ENCODE measurements at places on chromosomes 13 and 19.

- DNase-seq, result no peak
Observed at GRCh38 chr13:32600890-32601289, 14.6 kb downstream of the PDS5B start.

- no peak for DNase-seq
Observed at GRCh38 chr19:7947939-7948338, 4.5 kb upstream of the TIMM44 start.

- DNase-seq, result no peak
Observed at GRCh38 chr19:12623361-12624031, 12.8 kb downstream of the ZNF791 start.

- no peak for DNase-seq
Observed at GRCh38 chr13:110829486-110829885, 85.4 kb downstream of the ANKRD10 start.

GRCh38 chr13:33745370-33746324 lies 72.3 kb upstream of the RFC3 start:
- DNase-seq, result no peak

- no peak for DNase-seq
Observed at GRCh38 chr19:16070366-16070990, 5.8 kb upstream of the TPM4 start.

DNA sequence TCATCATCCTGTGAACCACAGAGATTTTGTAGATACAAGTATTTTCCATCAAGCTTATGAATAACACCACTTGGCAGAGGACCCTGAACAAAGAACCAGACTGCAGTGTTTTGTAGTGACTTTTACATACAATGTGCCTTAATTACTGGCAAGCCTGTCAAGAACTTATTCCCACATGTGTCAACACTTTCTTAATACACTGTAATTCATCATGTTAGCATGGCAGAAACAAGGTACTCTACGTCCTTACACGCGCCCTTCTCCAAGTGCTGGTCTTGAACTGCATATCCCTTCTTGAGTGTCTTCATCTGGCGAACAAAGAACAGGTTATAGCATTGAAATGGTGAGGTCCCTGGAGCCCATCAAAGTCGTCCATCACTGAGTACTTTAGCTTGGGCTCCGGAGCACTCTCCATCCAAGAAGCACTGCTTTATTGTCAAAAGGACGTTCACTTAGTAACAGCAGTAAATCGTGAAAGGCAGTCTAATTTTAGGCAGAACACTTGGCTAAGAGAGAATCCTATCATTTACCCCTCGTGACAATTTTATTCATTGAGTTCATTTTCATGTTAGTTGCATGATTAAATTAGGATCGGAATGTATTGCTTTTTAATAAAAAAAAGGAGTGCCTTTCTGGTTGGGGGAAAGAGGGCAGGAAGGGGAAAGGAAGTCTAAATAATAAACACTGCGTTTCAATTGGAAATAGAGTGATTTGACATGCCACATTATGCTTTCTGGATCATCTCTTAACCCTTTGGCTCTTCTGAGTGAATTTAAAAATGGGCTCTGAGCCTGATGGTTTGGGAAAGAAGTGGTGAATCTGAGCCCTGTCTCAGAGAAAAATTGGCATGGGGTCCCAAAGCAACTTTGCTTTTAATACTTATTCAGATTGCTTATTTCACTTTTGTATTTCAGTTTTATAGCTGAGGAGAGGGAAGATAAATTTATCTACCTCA lies 376.1 kb downstream of the DLEU7 start:
- DNase-seq, result no peak

DNA sequence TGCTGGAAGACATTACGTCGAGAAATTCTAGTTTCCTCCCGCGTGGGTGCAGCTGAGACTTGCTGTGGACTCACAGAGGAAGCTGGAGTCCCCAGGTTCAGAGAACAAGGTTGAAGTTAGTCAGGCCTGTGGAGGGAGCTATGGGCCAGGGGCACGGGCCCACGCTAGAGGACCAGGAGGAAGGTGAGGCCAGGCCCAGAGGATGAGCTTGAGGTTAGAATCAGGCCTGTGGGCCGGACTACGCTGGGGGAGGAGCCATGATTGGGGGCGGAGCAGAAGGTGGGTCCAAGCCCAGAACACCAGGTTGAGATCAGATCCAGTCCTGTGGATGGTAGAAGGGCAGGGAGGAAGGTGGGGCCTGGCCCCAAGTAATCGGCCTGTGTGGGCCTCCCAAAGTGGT lies 32.6 kb downstream of the ZNF846 start:
- DNase-seq, result no peak
